Lower leg skin (tissue), 4 donors: ENCODE measurements at places on chromosomes 1 and 21. TPM values are rescaled to one million over a fixed set of nuclear protein-coding genes. Genes with fewer than 3 reads are reported as not detected.

ADAMTS4 gene
- total RNA-seq, result 2.7 TPM

GUCA2A gene
- not detected for total RNA-seq

GRCh38 chr1:208129060-208129459, 115.1 kb downstream of the PLXNA2 start:
- no peak for DNase-seq

GRCh38 chr1:76905876-76906595, 38.8 kb downstream of the ST6GALNAC5 start:
- no peak for DNase-seq

GRCh38 chr1:56237491-56238064, 341.8 kb downstream of the PLPP3 start:
- no peak for DNase-seq

GRCh38 chr1:153337980-153338853, 10.4 kb downstream of the PGLYRP4 start:
- no peak for DNase-seq

GRCh38 chr1:48371598-48371997, 100.4 kb downstream of the SPATA6 start:
- DNase-seq, result no peak
